CD8-positive, alpha-beta memory T cell (primary cell): ENCODE measurements at places on chromosomes 16 and 17. TPM values are rescaled to one million over a fixed set of nuclear protein-coding genes. Genes with fewer than 3 reads are reported as not detected.

The C1QTNF1 gene
- not detected for total RNA-seq

The RASD1 gene
- total RNA-seq = 1.0 TPM

The ITGAD gene
- total RNA-seq = not detected

The SOST gene
- total RNA-seq = not detected

The BORCS6 gene
- total RNA-seq = 8.8 TPM

The OR4D1 gene
- total RNA-seq = 0.26 TPM

The SEPTIN1 gene
- total RNA-seq = 187 TPM

The ABAT gene
- 9.8 TPM for total RNA-seq

The CACNG4 gene
- total RNA-seq = not detected

The TBC1D26 gene
- total RNA-seq = 0.20 TPM

GRCh38 chr17:66670206-66670605 is 164.7 kb upstream of the CACNG5 start:
- DNase-seq = no peak

GRCh38 chr17:57929386-57929785 is 25.8 kb downstream of the CUEDC1 start:
- no peak for DNase-seq

DNA sequence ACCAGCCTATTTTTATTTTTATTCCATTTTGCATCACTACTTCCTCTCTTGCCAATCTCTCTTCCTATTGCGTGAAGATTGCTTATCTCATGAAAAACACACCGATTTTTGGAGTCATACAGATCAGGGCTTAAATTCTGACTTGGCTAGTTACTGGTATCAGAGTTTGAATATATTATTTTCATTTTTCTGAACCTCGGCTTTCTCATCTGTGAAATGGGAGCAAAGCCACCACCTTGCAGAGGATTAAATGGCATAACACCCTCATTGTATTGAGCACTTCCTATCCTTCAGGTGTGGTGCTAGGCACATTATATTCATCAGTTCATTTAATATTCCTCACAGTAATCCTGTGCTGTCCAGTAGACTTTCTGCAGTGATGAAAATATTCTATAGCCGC is 208.8 kb downstream of the HAPSTR1 start:
- DNase-seq = no peak

DNA sequence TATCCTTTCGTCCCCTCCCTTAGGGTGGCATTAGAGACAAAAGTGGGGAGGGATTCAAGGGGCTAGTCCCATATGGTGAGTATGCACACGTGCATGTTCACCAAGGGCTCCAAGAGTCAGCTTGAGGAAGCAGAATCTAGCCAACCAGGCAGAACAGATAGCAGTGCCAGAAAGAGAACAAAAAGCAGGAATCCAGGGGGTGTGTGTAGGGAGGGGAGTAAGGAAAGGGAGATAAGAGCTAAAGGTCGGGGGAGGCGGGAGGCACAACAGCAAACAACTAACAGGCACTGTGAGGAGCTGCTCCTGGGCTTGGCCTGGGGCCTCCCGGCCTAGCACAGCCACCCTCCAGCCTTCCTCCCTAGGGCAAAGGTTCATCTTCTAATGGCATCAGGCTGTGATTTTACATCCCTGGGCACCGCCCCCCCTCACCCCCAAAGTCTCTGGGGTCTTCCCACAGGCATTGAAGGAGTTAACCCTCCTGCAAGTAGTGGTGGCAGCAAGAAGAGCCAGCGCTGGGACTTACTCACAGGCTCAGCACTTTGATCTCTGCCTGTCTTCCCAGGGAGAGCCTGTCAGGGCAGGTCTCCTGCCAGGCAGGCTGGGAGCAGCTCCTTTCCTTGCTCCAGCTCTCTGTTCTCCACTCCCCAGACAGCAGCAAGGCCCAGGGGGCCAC is 12.4 kb upstream of the SUPT4H1 start:
- no peak for DNase-seq

DNA sequence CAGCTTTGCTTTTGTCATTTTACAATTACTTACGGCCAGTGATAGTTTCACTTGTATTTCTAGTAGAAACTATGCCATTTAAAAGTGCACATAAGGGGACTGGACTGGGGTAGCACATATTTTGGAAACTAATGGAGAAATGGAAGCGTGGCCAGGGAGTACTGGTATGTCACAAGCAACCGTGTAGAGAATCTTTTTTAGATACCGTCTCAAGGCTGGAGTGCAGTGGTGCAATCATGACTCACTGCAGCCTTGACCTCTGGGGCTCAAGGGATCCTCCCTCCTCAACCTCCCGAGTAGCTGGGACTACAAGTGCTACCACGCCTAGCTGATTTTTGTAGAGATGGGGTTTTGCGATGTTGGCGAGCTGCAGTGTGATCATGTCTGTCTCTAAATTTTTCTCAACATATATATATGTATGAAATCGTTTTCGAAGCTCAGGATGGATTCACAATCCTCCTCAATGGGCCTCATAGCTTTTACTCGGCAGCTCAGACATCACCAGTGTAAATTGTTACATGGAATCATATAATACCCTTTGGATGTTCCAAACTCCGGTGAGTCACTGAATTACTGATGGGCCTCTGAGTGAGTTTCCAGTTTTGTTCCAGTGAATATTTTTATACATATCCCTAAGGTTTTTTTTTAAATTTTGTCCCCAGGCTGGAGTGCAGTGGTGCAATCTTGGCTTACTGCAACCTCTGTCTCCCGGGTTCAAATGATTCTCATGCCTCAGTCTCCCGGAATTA is 51.7 kb downstream of the ZNF778 start:
- no peak for DNase-seq

DNA sequence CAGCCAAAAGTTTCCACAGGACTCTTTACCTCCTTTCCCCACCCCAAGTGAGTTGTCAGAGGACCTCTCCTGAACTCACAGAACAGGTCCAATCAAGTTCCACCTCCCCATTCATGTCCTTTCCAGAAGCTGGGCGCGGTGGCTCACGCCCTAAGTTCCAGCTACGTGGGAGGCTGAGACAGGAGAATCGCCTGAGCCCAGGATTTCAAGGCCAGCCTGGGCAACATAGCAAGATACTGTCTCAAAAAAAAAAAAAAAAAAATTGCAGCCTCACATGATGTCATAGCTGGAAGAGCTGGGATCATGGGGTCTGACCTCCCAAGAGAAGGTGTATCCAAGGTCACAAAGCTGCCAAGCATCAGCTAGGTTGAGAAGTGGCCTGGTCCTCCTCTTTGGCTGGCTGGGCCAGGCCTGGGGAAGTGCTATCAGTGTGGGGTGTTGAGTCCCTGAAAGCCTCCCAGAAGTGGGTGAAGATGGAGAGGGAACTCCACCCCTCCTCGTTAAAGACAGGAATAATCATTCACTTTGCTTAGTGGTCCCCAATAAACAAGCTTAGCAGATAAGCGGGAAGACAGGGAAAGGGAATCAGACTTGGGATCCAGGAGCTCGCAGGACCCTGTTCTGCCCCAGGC is 5.5 kb upstream of the MNT start:
- DNase-seq = no peak

- no peak for DNase-seq
Measured at GRCh38 chr17:76641501-76641900, 2.1 kb downstream of the ST6GALNAC1 start.

- DNase-seq = no peak
Measured at GRCh38 chr17:60049936-60050335, 28.8 kb downstream of the HEATR6 start.

GRCh38 chr16:87490096-87490798 is 2.6 kb downstream of the ZCCHC14 start:
- DNase-seq = peak; percentile 81

DNA sequence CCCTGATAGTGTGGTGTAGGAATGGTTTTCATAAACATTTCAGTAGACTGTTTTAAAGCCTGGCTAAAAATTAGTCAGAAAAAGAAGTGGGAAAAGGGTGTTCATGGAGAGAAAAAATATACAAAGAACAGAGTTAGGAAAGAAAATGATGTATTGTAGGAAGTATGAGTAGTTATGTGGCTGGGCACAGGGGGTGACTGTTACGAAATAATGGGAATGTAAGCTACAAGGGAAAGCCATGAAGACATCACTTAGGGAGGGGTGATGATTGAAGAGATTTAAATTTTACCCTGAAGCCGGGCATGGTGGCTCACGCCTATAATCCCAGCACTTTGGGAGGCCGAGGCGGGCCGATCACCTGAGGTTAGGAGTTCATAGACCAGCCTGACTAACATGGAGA is 55.3 kb downstream of the NUP88 start:
- DNase-seq = no peak

GRCh38 chr16:3889059-3889458 is 8.5 kb upstream of the CREBBP start:
- DNase-seq = no peak

DNA sequence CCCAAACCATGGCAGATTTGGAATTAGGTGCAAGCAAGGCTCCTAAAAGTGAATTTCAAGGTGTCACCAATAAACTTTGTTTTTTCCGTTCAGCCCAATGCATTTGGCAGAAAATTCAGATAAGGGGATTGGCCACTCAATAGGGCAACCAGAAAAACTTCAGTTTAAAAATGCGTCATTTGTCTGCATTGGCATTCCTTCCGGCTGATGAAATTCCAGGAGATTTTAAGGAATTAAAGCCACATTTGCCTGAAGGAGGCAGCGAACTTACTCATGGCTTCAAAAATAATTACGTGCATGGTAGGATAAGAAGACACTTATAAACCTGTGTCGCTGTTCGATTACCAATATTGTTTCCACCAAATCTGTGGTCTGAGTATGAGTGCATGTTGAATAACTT is 151.9 kb downstream of the SALL1 start:
- no peak for DNase-seq

- no peak for DNase-seq
Measured at GRCh38 chr16:74626741-74627416, 20.0 kb upstream of the GLG1 start.

- no peak for DNase-seq
Measured at GRCh38 chr16:17160920-17161431, 309.8 kb downstream of the XYLT1 start.

GRCh38 chr16:56319376-56319775 is 106.0 kb downstream of the AMFR start:
- no peak for DNase-seq

- DNase-seq = no peak
Measured at GRCh38 chr16:7979448-7980132, 610.7 kb downstream of the TMEM114 start.

DNA sequence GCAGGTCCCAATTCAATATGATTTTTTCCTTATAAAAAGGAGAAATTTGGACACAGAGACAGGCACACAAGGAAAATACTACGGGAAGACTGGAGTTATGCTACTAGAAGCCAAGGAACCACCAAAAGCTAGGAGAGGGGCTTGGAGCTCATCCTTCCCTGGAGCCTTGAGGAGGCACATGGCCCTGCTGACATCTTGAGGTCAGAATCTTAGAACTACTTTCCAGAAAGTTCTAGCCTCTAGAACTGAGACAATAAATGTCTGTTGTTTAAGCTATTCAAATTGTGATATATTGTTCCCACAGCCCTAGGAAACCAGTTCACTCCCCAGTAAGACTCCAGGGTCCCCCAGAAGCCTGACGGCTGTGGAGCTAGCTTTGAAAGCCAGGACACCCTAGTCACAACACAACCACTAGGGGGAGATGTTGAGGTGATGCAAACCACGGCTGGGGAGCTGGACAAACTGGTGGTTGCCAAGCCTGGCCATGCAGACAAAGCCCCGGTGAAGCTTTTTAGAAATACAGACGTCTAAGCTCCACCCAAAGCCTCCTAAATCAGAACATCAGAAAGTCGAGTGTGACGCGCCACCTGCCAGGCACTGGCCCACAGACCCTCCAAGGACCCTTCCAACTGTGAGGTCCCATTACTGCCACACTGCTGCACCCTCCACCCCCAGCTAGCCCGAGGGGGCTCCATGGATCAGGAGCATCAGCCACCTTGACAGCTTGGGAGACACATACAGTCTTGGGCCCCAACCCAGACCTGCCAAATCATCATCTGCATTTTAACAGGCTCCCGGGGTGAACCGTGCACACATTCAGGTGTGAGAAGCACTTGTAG is 106.4 kb downstream of the SLC39A11 start:
- DNase-seq = peak; percentile 12

DNA sequence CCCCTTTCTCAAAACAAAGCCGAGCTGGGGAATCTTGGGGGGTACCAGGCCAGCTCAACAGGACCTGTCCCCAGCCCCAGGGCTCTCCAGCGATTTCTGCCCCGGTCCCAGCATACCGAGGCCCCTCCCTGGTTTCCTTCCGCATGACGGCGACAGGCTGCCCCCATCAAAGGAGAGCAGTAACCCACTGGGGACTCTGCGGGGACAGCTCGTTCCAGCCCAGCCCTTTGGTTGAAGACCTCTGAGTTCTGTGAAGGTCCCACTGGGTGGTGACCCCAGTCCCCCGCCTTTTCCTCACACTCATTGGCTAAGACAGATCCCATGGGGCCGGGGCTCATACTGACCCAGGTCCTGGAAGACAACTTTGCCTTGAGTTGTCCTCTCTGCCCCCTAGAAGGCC is 4.1 kb downstream of the SMTNL2 start:
- no peak for DNase-seq

DNA sequence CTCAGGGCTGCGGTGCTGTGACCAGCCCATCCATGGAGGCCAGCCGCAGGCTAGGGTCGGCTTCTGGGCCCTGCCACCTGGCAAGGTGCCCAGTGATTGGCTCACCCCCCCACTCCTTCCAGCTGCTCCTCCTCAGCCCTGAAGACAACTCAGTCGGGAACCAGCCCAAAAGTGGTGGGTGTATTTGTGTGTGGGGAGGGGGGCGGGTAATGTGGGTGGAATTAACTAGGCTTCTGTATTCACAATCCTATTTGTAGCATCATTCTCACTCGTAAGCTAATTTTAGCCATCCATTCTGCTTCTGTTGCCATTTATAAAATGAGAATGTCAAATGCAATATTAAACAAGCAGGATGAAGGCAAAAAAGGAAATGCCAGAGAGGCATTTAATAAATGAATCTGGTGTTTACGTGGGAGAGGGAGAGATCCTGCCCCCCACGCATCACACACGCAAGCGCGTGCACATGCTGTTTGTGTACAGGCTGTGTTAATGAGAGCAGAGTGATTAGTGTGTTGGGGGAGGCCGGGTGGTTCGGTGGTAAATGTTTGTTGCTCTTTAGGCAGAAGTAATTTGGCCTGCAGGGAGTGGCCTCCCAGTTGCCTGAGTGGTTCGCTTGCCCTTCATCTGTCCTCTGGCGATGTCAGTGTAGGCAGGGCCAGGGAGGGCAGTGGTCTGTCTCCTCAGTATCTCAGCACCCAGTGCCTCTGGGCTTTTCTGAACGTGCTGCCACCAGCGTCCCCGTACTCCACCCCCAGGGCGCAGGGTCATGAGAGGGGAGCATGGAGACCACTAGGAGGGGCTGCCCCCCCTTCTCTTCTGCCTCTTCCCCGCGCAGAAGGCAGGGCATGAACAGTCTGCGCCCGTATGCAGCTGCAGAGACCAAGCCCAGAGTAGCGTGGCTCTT is 140.1 kb downstream of the CCDC182 start:
- peak; percentile 64 for DNase-seq

DNA sequence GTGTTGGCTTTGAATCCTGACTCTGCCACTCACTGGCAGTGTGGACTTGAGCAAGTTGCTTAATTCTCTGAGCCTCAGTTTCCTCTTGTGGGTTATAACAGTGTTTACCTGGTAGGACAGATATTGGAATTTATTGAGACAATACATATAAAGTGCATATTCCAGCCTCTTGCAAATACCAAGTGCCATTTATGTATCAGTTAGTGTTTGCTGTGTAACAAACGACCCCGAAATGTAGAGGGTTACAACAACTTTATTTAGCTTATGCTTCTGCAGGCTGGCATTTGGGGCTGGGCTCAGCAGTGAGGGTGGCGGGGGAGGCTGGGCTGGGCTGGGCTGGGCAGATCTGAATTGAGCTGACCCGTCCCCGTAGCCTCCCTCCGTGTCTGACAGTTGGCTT is 42.4 kb upstream of the IL21R start:
- DNase-seq = no peak
